Suppressor macrophage treated with lipopolysaccharide for 1 hour (primary cell): ENCODE measurements at places on chromosomes 13 and 19.
A peak's percentile ranks its signal among the peaks of the same experiment; 100 is the strongest.

GRCh38 chr19:30036154-30037129 is 94.4 kb downstream of the URI1 start:
- no peak for DNase-seq

DNA sequence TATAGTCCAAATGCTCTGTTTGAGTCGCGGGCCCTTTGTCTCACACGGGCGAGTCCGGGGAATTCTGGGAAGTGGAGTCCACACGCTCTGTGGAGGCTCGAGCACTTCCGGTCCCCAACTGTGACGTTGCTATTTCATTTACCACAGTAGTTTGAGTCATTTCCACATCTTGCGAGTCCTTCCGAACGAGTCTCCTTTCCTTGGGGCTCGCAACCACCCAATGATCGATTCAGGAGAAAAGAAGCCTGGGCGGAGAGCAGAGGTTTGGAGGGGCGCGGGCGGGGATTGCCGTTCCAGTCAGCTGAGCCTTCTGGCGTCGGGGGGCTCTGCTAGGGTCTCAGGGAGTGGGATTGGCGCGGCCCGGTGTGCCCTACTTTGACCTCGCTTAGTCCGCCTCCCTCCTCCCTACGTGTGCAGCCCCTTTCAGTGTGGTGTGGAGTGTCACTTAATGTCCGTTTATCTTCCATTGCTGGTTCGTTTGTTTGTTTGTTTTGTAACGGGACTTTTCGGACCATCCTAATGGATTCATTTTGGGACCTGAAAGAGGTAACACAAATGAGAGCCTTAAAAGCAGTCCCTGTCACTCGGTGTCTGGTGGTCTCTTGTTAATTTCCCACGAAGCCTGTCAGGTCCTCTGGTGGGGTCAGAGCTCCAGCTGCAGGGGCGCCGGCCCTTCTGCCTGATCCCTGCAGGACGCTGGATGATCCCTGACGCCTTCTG is at the start of gene ZNF222:
Gene ZNF222, plus strand, starts transcription at position 163 of the 720 bp plus-strand sequence. Its CDS starts 58 bp downstream, at position 221.
- peak; percentile 95 for DNase-seq

- DNase-seq, result no peak
These were observed 3.9 kb upstream of the TMPRSS9 start for GRCh38 chr19:2356036-2356646.

- DNase-seq, result no peak
These were observed 31.9 kb downstream of the SCGB2B2 start for GRCh38 chr19:34644991-34645461.

GRCh38 chr13:95440441-95441088 is 112.0 kb upstream of the CLDN10 start:
- DNase-seq, result no peak

DNA sequence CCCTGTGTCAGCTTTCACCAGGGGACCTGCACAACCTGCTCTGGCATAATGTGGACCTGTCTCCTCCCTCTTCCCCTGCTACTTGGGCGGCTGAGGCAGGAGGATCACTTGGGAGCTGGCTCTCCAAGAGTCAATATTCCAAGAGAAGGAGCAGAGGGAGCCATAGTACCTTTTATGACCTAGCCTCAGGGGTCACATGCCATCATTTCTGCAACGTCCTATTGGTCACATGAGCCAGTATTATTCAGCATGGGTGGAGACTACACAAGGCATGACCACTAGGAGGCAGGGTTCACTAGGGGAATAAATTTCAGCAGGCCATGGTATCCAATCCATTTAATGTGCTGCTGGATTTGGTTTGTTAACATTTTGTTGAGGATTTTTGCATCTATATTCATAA is 12.0 kb upstream of the SHFL start:
- DNase-seq, result peak; percentile 39

GRCh38 chr19:51398096-51398704 is 7.8 kb upstream of the C19orf84 start:
- peak; percentile 79 for DNase-seq

- DNase-seq, result peak; percentile 27
These were observed 112.1 kb downstream of the RAB20 start for GRCh38 chr13:110449219-110450015.

DNA sequence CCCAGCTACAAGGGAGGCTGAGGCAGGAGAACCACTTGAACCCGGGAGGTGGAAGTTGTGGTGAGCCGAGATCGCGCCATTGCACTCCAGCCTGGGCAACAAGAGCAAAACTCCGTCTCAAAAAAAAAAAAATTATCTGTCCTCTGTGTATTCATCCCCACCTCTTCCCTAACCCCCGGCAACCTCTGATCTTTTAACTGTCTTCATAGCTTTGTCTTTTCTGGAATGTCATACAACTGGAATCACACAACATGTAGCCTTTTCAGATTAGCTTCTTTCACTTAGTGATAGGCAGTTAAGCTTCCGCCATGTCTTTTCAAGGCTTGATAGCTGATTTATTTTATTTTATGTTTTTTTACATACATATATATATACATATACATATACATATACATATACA is 8.4 kb upstream of the S1PR5 start:
- no peak for DNase-seq

DNA sequence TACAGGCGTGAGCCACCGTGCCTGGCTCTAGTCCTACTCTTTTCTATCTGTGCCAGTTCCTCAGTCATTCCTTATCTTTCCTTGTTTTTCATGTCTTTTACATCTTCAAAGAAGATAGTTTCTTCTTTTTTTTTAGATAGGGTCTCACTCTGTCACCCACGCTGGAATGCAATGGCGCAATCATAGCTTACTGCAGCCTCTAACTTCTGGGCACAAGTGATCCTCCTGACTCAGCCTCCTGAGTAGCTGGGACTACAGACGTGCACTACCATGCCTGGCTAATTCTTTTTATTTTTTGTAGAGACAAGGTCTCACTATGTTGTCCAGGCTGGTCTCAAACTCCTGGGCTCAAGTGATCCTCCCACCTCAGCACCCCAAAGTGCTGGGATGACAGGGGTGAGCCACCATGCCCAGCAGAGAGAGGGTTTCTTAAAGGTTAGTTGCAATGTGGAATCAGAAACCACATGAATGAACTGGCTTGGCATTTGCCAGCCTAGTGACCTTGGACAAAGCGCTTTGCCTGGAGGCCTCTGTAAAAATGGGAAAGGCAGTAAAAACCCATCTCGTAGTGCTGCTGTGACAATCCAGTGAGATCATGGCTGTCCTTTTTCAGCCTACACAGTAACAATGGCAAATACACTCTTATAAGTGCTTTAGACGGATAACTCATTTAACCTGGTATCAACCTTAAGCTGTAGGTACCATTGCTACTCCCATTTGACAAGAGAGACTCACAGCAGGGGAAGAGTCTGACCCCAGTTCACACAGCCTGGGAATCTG is 3.9 kb downstream of the ACP7 start:
- no peak for DNase-seq
